ENCODE measurements at places on chromosomes 5 and 9.

GRCh38 chr5:175129619-175130018, 314.4 kb downstream of the DRD1 start:
- no peak for DNase-seq

DNA sequence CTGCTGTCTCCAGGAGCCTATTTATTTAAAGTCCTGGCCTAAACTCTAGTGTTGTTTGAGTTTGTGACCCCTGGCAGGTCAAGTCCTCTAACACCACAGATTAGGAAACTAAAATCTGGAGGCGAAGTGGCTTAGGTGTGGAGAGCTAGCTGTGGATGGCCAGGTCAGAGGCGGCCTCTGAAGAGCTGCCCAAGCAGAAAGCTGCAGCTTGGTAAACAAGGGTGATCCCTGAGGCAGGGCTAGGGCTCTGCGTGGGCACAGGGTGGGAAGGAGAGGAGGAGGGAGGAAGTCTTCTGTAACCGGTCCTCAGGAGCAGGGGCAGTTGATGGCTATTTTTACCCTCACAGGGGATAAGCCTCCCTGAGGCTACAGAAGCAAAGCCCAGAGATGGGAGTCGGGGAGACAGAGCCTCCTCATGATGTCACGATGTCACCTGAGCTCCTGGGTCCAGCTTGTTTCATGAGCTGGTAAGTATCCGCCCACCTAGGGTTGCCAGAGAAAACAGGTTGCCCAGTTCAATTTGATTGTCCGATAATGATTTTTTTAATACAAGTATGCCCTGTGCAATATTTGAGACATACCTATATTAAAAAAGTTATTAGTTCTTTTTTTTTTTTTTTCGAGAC, 25.9 kb upstream of the BOD1 start:
- no peak for DNase-seq

- no peak for DNase-seq
Measured at GRCh38 chr5:96220610-96221390, 212.2 kb downstream of the PCSK1 start.

DNA sequence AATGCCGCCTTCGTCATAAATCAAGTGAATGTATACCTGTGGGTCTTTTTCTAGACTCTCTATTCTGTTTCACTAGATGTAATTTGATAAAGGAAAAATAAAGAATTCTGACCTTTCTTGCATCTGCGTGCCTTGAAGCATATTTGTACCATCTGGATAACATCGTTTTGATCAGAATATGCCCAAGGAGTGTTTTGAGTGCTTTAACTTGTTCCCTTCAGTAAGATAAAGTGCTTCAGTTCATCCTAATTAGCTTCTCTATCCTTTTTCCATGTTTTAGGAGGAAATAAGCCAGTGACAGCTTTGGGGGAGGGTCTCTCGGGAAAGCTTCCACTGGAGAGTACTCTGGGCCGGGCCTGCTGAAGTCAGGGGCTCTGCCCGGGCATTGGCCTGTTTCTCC, 113.5 kb upstream of the DAP start:
- DNase-seq, result no peak

- DNase-seq, result peak; percentile 78
Measured at GRCh38 chr5:56585999-56586691, 229.2 kb upstream of the MAP3K1 start.

DNA sequence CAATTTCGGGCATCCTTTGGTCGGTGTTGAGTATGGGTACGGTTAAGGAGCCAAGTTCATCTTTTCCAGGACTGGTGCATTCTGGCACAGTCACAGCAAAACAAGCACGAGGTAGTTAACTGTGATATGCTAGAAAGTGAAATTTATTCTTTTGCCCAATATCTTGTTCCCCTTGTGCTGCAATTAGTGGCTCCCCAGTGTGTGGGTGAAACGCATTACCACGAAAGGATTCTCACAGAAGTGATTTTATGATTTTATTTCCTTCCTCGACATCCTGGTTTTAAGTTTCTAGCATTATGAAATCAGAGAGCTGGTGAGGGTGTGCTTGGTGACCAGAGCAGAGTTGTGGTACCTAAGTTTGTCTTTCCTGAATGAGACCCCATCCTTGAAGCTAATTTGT, 1.5 kb downstream of the FRMPD1 start:
- DNase-seq, result no peak

- DNase-seq, result no peak
Measured at GRCh38 chr5:109750463-109750862, 60.7 kb downstream of the MAN2A1 start.

- no peak for DNase-seq
Measured at GRCh38 chr9:125493881-125494652, 212.9 kb downstream of the MAPKAP1 start.

- DNase-seq, result no peak
Measured at GRCh38 chr5:106882035-106882434, 788.7 kb downstream of the EFNA5 start.

DNA sequence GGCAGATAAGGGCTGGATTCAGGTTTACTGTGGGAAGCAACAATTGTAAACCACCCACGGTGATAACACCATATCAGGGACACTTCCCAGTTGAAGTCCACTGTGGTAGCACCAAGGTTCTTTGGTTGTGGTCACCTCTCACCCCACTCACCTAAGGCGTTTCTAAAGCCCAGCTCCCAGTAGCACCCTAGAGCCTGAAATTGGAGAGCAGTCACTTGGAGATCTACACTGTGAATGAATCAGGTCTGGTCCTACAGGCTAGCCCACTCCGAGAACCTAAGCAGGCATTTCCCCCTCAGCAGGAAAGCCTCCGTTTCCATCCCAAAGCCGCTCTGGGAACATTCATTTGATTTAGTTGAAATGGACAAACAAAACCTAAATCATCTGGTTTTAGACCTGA, 191.3 kb downstream of the TTC39B start:
- DNase-seq, result no peak

DNA sequence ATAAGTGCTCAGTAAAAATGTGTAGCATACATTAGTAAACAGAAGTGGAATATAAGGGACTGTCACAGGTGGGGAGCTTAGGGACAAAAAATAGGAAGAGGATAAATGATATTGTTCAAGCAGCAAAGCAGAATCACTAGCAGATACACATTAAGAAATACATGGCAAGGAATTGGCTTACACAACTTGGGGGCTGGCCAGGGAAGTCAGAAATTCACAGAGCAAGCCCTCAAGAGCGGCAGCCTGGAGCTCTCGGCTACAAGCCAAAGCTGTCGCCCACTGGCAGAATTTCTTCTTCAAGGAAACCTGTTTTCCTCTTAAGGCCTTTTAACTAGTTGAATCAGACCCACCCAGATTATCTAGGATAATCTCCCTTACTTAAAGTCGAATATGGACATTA, 73.0 kb upstream of the SMIM23 start:
- DNase-seq, result no peak

GRCh38 chr9:116189683-116190082, 36.1 kb downstream of the PAPPA start:
- no peak for DNase-seq

- peak; percentile 63 for DNase-seq
Measured at GRCh38 chr5:132011622-132012343, at the start of gene ACSL6. Gene ACSL6, minus strand, starts transcription at chr5:132011658. Its CDS starts 105 bp downstream, at chr5:132011553.

DNA sequence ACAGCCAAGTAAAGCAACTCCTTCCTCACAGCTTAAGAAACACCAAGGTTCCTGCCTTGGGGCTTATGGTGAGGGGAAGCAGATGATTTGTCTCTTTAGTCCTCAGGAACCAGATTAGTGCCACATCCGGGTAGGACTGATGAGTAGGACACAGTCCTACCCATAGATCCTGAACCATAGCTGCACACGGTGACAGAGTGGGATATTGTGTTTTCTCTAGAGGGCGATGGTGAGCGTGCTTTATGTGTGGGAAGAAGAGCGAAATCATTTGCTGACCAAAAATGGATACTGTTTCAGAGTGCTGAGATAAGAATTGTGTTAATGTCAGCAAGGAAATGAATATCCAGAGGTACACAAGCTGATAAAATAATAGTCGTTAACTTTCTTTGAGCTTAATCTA, 209.0 kb upstream of the FBXL7 start:
- DNase-seq, result no peak

DNA sequence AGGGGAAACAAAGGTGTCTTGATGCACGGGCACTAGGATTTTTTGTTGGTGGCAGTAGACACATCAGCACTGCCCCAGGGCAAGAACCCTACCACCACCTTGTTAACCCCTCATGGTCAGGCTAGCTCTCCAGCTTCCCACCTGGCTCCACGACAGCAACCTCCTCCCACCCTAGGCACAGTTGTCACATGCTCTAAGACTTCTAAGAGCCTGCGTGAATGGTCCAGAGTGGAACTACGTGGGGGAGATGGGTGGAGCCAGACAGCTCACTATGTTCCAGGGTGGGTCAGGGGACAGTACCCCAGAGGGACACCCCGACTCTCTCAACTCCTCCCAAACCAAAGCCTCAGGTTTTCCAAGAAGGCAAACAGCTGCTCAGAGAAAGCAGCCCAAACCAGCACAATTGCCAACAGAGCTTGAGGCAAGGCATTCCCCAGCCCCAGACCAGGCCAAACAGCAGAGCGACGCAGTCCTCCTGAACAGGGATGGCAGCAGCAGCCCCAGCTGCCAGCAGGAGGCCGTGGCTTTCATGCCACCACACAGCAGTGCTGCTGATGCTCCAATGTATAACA, 78.0 kb downstream of the NRG2 start:
- DNase-seq, result no peak

- DNase-seq, result no peak
Measured at GRCh38 chr9:131347376-131348020, 46.4 kb upstream of the PRRC2B start.

DNA sequence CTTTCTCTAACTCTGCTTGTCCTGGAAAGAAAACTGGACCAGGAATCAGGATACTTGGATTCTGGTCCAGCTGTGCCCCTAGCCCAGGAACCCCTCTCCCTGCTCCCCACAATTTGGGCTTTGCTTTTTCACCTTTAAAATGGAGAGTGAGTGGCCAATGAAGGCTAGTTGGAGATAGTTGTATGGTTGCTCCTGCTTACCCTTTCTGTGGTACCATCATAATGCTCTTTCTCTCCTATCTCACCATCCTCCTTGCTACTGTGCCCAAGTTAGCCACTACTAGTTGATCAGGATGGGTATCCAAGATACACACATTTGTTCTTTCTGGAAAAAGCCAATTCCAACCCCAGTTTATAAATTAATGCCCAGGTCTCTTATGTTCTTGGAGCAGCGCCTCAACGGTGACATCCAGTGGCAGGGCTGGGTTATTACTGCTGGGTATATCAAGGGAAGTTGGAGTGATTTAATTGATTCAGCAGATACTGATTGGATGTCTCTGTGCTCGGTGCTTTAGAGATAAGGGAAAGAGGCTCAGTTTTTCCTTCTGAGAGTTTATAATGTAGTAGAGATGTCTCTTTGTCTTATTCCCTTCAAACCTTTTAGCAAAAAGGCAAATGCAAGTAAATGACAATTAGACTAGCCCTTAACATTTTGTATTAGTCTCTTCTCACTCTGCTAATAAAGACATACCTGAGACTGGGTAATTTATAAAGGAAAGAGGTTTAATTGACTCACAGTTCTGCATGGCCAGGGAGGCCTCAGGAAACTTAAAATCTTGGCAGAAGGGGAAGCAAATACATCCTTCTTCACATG, 38.5 kb downstream of the FAXDC2 start:
- DNase-seq, result peak; percentile 83

DNA sequence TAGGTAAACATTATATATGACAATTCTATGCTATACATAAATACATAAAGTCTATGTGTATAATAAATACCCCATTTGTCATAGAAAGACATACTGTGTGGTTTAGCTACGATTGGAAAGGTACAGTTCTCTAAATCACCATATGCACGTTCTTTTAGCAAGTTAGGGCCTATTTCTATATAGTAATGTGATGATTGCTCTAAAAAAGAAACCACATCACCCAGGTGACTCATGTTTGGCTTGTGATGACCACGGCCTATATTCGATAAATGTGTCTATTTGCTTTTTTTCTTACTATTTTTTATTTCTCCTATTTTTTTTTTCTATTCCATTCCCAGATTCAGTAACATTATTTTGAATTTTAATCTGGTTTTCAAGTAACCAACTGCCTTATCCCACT, 34.7 kb downstream of the RETREG1 start:
- DNase-seq, result no peak

DNA sequence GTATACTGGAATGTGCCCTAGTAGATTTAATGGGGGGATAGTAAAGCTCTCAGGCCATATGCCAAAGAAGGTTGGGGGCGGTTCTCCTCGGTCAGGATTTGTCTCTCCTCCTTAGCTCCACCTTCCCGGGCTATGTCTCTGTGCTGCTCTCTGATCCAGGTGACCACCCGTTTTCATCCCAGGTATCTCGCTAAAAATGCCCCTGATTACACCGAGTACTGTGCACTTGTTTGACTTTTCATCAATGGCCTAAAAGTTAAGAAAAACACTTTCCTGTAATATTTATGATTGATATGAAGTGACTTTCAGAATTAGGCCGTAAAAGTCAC, 724 bp downstream of the NDUFS6 start:
- DNase-seq, result no peak

GRCh38 chr9:89941875-89942274, 337.1 kb downstream of the GADD45G start:
- no peak for DNase-seq

GRCh38 chr5:178267245-178267644, 34.6 kb upstream of the PHYKPL start:
- no peak for DNase-seq

DNA sequence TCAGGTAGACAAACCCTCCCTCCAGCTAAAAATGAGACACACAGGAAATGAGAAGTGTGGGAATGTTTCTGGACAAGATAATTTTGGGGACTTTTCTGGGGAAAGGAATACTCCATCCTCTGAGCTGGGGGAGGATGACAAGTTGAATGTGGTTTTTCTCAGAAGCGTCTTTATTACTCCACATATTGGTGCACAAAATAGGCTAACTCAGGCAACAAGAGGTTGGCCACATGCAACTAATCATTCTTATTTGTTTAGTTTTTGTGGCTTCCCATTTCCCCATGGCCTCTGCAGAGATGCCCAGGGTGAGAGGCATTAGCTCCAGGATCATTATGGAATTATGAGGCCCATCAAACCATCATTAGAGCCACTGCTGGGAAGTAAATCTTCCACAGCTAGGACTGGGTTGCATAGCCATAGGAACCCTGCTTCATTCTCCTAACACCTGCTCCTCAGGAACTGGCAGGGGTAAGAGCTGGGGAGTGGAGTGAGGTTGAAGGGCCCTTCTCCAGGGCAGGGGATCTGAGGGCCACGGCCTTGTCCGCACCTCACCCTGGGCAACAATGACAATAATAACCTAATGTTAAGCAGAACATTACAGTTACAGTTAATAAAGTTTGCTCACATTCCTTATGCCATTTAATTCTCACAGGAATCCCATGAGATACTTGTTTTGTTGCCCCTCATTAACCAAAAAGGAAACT, 9.3 kb upstream of the SIL1 start:
- no peak for DNase-seq

GRCh38 chr5:89418407-89419085, 535.6 kb upstream of the MEF2C start:
- no peak for DNase-seq

GRCh38 chr9:81653240-81653639, 36.1 kb downstream of the TLE1 start:
- DNase-seq, result no peak

GRCh38 chr9:69218166-69218565, 44.1 kb downstream of the TJP2 start:
- no peak for DNase-seq

GRCh38 chr9:90839183-90839728, 37.6 kb downstream of the SYK start:
- DNase-seq, result peak; percentile 63

- DNase-seq, result no peak
Measured at GRCh38 chr5:41403846-41404245, 106.6 kb downstream of the PLCXD3 start.
